ENCODE measurements at places on chromosomes 1 and 21. TPM values are rescaled to one million over a fixed set of nuclear protein-coding genes. Genes with fewer than 3 reads are reported as not detected.

DNA sequence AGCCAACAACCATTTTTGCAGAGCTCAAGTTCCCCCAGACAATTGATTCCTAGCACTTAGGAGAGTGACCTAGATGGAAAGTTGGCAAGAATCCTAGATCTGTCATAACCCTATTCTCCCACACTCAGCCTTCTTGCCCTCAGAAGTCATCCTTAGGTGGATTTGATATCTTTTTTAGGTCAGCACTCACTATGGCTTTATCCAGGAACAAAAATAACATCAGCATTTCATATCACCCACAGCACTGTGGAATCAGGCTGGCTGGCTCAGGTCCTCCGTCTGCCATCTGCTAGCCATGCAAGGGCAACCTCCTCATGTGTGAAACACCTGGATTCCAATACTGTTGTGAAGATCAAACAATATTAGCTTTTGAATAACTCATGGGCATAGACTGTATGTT lies 6.0 kb downstream of the DPT start:
- DNase-seq, result no peak

GRCh38 chr1:240435996-240436566 lies 175.9 kb downstream of the GREM2 start:
- no peak for DNase-seq

- no peak for DNase-seq
Observed at GRCh38 chr1:110519125-110519810, at the start of gene KCNA10. Gene KCNA10, minus strand, starts transcription at chr1:110519175. Its CDS starts 388 bp downstream, at chr1:110518787.

DNA sequence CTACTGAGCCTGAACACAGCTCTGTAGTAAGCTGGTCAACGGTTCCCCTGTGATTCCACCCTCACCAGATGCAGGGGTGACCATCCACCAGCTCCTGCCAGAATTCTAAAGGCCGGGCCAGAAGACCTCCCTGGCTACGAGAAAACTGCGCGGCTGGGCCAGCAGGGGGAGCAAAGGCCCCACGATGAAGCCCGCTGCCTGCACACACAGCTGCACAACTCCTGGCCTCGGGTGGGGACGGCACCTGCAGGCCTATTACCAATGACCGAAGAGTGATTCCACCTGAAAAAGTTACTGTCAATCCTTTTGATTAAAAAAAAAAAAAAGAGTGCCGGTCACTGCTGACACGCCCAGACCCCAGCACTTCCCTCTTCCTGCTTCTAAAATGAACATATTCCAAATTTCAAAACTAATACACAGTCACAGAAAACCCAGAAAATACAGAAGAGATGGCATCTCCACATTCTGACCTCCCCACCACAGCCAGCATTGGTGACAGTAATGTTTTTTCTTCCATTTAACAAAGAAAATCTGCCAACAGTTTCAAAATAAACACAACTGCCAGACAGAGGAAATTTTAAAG lies 49.8 kb upstream of the RIPK4 start:
- peak; percentile 66 for DNase-seq

- DNase-seq, result no peak
Observed at GRCh38 chr21:29920938-29921337, 18.9 kb downstream of the GRIK1 start.

- DNase-seq, result no peak
Observed at GRCh38 chr1:63868268-63868781, 94.5 kb downstream of the ROR1 start.

- peak; percentile 32 for DNase-seq
Observed at GRCh38 chr1:147627435-147628110, 42.8 kb downstream of the ACP6 start.

Gene H6PD
- 19.4 TPM for total RNA-seq

Gene TMEM240
- total RNA-seq, result not detected

Gene FCMR
- 393 TPM for total RNA-seq
